ENCODE measurements at places on chromosomes 3 and 15.

DNA sequence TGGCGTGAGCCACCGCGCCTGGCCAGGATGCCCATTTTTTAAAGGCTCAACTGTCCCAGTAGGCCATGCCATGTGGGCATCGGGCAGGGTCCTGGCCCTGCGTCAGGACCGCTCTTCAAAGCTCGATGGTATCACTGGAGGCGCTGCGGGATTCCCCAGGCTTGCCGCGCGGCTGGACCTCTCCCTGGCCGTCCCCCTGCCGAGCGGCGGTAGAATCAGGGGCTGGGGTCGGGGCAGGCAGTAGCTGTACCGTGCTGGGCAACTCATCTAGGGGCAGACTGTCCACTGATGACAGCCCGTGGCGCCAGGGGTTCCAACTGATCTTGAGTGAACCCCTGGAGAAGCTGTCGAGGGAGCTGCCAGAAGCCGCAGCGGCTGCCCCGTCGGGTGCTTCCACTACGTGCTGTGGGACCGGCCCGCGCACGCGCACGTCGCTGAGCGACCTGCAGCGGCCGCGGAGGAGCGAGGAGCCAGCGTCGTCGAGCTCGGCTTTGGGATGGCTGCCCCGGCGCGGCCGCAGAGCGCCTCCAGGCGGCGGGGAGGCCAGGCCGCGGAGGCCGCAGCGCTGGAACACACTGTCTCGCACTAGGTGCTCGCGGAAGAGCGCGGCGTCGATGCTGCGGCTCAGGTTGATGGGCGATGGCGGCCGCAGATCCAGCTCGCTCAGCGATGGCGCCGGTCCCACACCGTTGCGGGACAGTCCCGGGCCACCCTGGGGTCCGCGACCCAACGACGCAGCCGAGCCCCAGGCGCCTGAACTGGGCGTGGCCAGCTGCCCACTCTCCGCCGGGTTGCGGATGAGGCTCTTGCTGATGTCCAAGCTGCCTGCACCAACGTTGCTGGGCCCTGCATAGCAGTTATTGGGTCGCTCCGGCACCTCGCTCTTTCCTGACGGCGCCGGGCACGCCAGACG is 5.8 kb downstream of the PRRT3 start:
- H3K36me3 ChIP-seq, result no peaks in the 10 kb centered on the region
- peak; percentile 81 for DNase-seq
- peaks cover 16% of the 10 kb centered on the region for H3K4me1 ChIP-seq
- peak overlapping the region; percentile 73 for H3K27ac ChIP-seq
- H3K27me3 ChIP-seq, result no peaks in the 10 kb centered on the region
- H3K4me3 ChIP-seq, result peak overlapping the region; percentile 80

- H3K27me3 ChIP-seq, result no peaks in the 10 kb centered on the region
- H3K36me3 ChIP-seq, result peaks cover 32% of the 10 kb centered on the region
- no peak overlapping the region for H3K27ac ChIP-seq
- no peak overlapping the region for H3K4me3 ChIP-seq
Measured at GRCh38 chr15:70064441-70064840, 33.3 kb downstream of the TLE3 start.

GRCh38 chr3:24367664-24368264 is 126.9 kb downstream of the THRB start:
- H3K36me3 ChIP-seq, result no peaks in the 10 kb centered on the region
- DNase-seq, result no peak
- no peak overlapping the region for H3K4me3 ChIP-seq
- H3K4me1 ChIP-seq, result no peaks in the 10 kb centered on the region
- no peak overlapping the region for H3K27ac ChIP-seq

GRCh38 chr3:45583021-45583851 is 11.3 kb upstream of the LIMD1 start:
- DNase-seq, result no peak
- no peaks in the 10 kb centered on the region for H3K36me3 ChIP-seq
- no peak overlapping the region for H3K4me3 ChIP-seq
- peaks cover 3% of the 10 kb centered on the region for H3K4me1 ChIP-seq
- H3K27me3 ChIP-seq, result no peaks in the 10 kb centered on the region
- H3K27ac ChIP-seq, result no peak overlapping the region

DNA sequence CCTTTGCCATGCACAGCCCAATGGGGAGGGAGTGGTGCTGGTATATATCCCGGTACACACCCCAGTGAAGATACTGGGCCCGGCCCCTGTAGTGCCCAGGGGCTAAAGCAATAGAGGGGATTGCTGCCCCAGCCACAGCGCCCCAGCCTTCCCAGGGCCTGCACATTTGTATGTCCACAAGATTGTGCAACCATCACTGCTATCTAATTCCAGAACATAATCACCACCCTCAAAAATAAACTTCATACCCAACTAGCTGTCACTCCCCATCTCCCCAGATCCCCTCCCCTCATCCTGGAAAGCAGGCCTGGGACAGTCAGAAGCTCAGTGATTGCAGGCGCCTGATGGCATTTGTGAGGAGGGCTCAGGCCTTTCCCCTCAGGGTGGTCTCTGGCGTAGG is 13.5 kb downstream of the GNAI2 start:
- H3K36me3 ChIP-seq, result peaks cover 13% of the 10 kb centered on the region
- H3K27me3 ChIP-seq, result no peaks in the 10 kb centered on the region
- peak overlapping the region; percentile 73 for H3K27ac ChIP-seq
- H3K4me1 ChIP-seq, result peaks cover 61% of the 10 kb centered on the region
- DNase-seq, result no peak

GRCh38 chr3:74501007-74501406 is 113.5 kb downstream of the CNTN3 start:
- no peak overlapping the region for H3K4me3 ChIP-seq
- H3K27me3 ChIP-seq, result no peaks in the 10 kb centered on the region
- DNase-seq, result no peak
- no peaks in the 10 kb centered on the region for H3K36me3 ChIP-seq

GRCh38 chr3:143751643-143752178 is 96.6 kb downstream of the SLC9A9 start:
- peak overlapping the region; percentile 48 for H3K4me3 ChIP-seq
- peak; percentile 22 for DNase-seq
- peaks cover 32% of the 10 kb centered on the region for H3K4me1 ChIP-seq

GRCh38 chr3:113179235-113179824 is 32.0 kb upstream of the BOC start:
- no peaks in the 10 kb centered on the region for H3K4me1 ChIP-seq
- no peaks in the 10 kb centered on the region for H3K36me3 ChIP-seq
- no peaks in the 10 kb centered on the region for H3K27me3 ChIP-seq
- no peak overlapping the region for H3K4me3 ChIP-seq

DNA sequence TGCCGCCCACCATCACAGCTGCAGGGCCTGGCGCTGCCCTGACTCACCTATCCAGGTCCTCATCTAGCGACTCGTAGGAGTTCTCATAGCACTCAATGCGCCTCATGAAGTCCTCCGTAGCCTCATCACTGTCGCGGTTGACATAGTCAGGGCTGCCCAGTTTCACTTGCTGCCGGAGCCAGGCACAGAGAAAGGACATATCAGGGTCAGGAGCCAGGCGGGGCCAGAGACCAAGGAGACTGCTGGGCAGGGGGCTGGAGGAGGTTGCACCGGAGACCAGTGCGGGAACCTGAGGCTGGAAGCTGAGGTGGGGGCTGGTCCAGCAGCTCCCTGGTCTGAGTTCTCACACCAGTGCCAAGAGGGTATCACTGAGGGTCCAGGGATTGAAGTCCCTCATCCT is 18.2 kb downstream of the PFKFB4 start:
- H3K36me3 ChIP-seq, result peaks cover 22% of the 10 kb centered on the region
- H3K4me3 ChIP-seq, result no peak overlapping the region
- no peaks in the 10 kb centered on the region for H3K4me1 ChIP-seq
- no peak for DNase-seq

DNA sequence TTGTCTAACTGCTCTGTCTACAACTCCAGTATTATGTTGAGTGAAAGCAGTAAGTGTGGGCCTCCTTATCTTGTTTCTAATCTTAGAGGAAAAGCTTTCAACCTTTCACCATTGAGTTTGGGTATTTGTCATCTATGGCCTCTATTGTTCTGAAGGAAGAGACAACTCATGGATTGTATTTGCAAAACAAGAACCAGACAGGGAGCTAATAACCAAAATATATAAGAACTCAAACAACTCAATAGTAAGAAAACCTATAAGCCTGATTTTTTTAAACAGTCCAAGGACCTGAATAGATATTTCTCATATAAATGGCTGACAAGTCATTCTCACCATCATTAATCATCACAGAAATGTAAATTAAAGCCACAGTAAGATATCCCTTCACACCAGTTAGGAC is 113.0 kb downstream of the TAFA4 start:
- H3K27ac ChIP-seq, result no peak overlapping the region
- H3K27me3 ChIP-seq, result no peaks in the 10 kb centered on the region
- no peak overlapping the region for H3K4me3 ChIP-seq
- H3K4me1 ChIP-seq, result no peaks in the 10 kb centered on the region
- no peaks in the 10 kb centered on the region for H3K36me3 ChIP-seq
- no peak for DNase-seq

DNA sequence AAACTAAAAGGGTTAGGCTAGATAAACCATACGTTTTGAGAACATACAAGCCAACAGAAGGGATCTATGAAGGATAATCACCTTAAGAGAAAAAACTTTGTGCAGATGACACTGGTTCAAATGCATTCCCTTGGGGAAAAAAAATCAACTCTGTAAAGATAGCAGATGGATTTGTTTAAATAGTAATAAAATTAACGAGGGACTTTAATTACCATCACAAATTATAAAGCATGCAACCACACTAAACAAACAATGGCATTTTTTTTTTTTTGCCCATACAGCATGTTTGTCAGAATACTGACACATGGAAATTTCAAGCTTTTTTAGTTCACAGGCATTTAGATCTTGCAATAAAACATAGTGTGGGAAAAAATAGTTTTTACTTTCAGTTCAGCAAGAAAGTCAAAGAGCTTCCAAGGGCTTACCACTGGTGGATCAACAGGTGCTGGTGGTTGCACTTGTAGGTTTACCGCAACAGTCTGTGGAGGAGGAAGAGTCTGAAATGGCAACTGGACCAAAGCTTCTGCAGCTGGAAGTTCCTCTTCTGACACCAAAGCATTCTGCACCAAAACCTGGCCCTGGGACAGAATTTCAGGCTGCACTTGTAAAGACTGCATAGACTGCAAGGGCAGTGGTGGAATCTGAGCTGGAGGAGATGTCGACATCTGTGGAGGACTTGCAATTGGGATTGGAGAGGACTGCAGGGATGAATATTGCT is 53.1 kb downstream of the PHC3 start:
- H3K4me3 ChIP-seq, result peak overlapping the region; percentile 6
- H3K4me1 ChIP-seq, result peaks cover 41% of the 10 kb centered on the region
- peaks cover 40% of the 10 kb centered on the region for H3K36me3 ChIP-seq
- DNase-seq, result no peak

DNA sequence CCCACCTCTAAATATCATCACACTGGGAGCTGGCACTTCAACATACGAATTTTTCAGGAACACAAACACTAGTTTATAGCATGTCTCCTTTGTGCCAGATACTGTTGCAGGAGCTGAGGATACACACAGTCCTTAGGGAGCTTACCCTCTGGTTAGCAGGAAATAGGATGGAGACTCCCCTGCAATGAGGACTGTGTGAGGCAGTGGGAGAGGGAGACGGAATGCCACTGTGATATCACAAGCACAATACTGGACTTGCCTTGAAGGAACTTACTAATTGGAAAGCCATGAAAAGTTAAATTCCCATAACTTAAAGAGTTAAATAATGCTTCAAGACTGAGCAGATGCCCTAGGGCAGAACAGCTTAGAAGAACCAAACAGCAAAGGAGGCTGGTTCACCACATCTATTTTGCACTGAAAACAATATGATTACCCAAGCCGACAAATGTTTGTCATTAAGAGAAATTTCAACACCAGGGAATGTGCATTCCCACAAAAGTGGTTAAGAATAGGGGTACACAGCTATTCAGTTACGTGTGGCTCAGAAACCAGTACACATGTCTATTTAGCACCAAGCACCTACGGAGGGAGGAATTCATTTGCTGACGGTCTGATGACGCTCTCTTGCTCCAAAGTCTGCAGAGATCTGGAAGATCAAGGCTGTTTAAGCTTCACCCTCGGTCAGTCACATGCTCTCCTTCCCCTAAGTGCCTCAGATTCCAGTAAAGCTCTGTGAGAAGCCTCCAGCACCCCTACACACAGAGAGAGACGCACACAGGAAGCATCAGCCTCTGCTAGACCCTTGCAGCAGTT is 5.2 kb downstream of the TBC1D2B start:
- peak overlapping the region; percentile 14 for H3K27ac ChIP-seq
- peak overlapping the region; percentile 9 for H3K4me3 ChIP-seq
- no peak for DNase-seq
- peaks cover 49% of the 10 kb centered on the region for H3K4me1 ChIP-seq

DNA sequence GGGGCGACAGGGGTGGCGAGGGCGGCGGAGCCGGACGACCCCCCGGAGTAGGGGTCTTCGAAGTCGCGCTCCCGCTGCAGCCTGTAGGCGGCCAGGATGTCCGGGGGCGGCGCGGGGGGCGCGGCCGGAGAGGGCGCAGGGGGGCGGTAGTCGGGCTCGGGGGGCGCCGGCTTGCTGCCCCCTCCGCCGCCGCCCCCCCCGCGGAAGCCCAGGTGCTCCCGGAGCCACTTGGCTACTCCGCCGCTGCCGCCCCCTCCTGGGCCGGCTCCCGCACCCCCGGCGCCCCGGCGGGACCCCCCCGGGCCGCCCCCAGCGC is 230 bp downstream of the SHF start:
- peaks cover 6% of the 10 kb centered on the region for H3K27me3 ChIP-seq
- H3K4me3 ChIP-seq, result no peak overlapping the region
- no peak overlapping the region for H3K27ac ChIP-seq
- DNase-seq, result no peak

DNA sequence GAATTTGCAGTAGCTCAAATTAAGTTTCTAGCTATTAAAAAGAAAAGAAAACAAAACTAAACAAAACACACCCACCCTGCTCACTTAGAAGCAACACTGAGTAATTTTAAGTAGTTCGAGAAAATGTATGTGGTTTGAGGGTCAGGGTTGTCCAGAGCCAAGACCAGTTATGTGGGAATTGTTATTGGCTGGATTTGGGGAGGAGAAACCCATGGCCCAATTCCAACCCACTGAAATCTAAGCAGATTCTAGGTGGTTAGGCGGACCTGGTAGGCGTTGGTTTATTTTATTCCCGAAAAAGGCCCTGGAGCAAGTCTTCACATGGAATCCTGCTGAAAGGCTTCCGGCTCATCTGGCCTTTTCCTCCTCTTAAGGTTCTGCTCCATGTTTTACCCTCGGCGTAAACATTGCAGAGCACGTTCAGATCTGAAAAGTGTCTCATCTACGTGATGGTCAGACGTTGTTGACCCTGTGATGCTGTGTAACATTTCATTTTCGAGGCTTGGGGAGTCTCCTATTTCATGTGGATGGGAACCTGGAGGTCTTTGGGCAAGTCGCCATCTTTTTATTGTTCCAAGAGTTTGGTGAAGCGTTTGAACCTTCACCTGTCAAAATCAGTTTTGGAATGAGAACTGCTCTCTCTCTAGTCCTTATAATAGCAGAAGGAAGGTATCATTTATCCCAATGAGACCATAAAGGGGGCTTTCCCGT is 64.0 kb downstream of the FLNB start:
- no peaks in the 10 kb centered on the region for H3K36me3 ChIP-seq
- H3K27me3 ChIP-seq, result no peaks in the 10 kb centered on the region
- no peak overlapping the region for H3K4me3 ChIP-seq
- H3K27ac ChIP-seq, result no peak overlapping the region
- H3K4me1 ChIP-seq, result peaks cover 26% of the 10 kb centered on the region

DNA sequence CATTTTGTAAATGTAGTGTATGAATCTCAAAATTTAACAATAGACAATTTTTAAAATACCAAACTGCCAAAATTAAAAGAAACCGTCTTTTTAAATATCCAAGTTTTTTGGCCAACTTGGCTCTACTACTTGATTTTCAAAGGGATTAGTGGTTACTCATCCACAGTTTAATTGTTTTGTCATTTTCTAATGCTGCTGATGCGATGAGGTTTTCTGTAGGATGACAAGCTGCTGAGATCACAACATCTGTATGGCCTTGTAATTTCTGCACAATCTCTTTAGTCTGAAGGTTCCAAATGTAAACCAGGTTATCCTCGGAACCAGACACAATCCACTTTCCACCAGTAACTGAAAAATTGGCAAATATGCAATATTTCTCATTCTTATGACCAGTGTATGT is 1.5 kb downstream of the WDR5B start:
- H3K27ac ChIP-seq, result peak overlapping the region; percentile 99
- peaks cover 2% of the 10 kb centered on the region for H3K27me3 ChIP-seq
- H3K4me1 ChIP-seq, result peaks cover 71% of the 10 kb centered on the region
- H3K4me3 ChIP-seq, result peak overlapping the region; percentile 99
- no peak for DNase-seq

All from activated naive CD8-positive, alpha-beta T cell treated with anti-CD3 and anti-CD28 coated beads, Interleukin-2, amount 50 U/mL, for 24 hours (primary cell).